Stimulated activated CD8-positive, alpha-beta memory T cell treated with anti-CD3 and anti-CD28 coated beads, Interleukin-7, amount 100 ng/mL, for 1 hour (primary cell): ENCODE measurements at places on chromosomes 11 and 22.

- DNase-seq: no peak
Observed at GRCh38 chr11:94854770-94855633, 86.8 kb downstream of the AMOTL1 start.

DNA sequence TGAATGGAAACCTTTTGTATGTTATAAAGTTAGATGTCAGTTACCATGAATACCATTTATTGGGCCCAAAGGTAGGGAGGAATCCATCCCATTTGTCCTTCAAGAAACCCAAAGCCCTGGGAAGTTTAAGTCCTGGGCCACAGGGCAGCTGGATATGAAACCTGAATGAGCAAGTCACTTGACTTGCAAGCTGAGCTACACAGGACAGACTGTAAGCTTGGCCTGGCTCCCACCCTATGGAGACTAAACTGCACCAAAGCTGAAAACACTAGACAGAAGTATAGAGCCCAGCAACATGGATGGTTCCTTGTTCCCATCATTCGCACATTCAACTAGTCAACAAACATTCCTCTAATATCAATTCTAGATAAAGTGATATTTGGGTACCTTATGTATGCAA lies 71.3 kb downstream of the KCNC1 start:
- no peak for DNase-seq

GRCh38 chr11:130451231-130452019 lies 3.0 kb downstream of the ADAMTS15 start:
- DNase-seq: no peak

DNA sequence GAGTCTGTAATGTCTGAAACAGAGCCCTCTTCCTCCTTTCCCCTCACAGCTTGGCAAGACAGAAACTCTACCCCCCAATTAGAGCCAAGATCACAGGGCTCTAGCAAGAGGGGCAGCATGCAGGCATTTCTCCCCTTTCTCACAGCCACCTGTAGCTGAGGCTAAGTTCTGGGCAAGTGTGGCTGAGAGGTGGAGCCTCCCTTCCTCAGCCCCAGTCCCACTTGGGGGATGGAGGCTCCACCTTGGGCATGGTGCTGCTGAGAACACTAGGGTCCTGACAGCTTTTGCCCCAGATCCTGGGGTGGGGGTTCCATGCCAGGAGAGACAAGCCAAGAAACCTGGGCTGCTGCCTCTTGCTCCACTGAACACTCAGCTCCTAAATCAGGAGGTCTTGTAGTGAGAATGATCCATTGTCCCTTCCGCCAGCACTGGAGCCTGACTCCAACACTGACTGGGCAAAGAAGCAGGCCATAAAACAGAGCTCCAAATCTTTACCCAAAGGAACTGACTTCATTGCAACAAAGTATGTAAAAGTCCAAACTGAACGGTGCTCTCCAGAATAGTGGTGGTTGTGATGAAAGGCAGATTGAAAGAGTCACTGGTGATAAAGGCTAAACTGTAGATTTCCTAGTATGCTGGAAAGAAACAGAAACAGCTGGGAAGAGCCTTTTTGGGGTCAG lies 25.6 kb downstream of the NARS2 start:
- DNase-seq: no peak

DNA sequence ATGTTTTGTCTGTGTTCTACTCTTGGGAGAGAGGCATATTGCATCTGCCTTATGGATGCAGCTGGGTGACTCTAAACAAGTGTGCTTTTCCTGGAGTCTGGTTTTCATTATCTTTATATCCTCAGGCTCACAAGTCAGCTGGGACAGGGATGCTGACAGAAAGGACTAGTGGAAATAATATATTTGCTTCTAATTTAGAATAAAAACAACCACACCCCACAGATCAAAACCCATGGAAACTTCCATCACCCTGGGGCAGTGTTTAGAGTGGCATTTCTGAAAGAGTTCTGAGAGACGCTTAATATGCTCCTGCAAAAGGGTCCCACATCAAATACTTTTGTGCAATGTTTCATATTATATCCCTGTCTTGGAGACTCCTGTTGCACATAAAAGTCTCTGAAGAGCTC lies 20.8 kb downstream of the KCNE3 start:
- DNase-seq: no peak

- DNase-seq: no peak
Observed at GRCh38 chr11:134417871-134418840, 6.1 kb upstream of the B3GAT1 start.

DNA sequence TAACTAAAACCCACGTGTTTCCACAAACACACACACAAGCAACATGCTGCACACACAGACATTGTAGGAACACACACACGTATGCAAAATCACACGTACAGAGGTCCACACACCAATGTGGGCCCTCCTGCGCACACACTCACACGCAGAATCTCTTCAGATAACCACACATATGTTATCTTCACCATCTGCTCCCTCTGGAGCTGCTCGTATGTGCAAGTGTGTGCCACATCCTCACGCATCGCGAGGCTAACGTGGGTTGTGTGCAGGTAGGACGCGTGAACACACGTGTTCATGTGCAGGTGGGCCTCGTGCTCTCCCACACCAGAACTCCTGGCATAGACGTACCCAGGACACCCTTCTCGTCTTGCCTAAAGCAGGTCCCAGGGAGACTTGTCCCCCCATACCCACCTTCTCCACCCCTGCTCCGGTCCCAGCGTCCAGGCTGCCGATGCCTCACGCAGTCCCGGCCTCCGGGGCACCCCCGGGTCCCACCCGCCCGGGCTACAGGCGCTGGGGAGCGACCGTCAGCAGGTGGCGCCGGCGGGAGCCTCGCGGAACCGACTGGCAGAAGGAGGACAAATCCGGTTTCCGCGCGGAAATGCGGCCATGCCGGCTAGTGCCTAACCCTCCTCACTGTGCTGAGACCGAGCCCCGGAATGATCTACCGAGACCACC lies 10.3 kb upstream of the IGSF9B start:
- peak; percentile 45 for DNase-seq

- DNase-seq: no peak
Observed at GRCh38 chr11:130477586-130478203, 29.2 kb downstream of the ADAMTS15 start.

- no peak for DNase-seq
Observed at GRCh38 chr11:96241331-96241841, 101.6 kb downstream of the MAML2 start.

DNA sequence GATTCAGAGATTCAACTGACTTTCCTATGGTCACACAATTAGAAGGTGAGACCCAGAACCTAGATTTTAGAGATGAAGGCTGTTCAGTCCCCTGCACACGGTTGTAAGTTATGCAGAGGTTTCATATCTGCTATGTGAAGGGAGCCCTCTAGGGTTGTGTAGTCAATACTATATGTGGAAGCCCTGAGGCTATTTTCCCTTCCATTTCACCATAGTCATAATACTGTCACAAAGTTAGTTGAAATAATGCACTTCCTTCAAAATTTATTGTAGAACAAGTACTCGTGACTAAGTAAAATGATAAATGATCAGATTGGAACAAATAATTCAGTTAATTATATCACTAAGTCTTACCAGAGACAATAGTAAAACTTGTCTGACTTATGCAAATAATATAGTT lies 48.8 kb downstream of the ENDOD1 start:
- no peak for DNase-seq

- DNase-seq: no peak
Observed at GRCh38 chr11:93291898-93292297, 38.6 kb upstream of the DEUP1 start.

- DNase-seq: no peak
Observed at GRCh38 chr11:35357923-35358322, 61.4 kb downstream of the SLC1A2 start.

- DNase-seq: no peak
Observed at GRCh38 chr11:123479048-123479837, 49.2 kb downstream of the GRAMD1B start.

DNA sequence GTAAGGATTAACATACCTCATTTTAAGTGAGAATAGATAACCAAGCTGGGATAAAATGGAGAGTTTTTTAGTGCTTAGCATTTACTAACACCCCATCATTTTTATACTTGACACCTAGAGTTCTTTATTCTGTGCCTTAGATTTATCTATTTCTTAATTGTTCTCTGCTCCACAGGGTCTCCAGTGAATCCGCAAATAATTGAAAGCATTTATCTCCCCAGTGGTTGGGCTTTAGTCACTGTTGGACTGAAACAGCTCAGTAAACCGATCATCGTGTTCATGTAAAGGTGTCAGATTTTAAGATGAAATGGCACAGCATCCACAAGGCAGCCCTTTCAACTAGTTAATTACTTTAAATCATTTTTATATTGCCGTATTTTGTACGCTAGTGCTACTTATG lies 17.8 kb upstream of the GRIA4 start:
- no peak for DNase-seq

DNA sequence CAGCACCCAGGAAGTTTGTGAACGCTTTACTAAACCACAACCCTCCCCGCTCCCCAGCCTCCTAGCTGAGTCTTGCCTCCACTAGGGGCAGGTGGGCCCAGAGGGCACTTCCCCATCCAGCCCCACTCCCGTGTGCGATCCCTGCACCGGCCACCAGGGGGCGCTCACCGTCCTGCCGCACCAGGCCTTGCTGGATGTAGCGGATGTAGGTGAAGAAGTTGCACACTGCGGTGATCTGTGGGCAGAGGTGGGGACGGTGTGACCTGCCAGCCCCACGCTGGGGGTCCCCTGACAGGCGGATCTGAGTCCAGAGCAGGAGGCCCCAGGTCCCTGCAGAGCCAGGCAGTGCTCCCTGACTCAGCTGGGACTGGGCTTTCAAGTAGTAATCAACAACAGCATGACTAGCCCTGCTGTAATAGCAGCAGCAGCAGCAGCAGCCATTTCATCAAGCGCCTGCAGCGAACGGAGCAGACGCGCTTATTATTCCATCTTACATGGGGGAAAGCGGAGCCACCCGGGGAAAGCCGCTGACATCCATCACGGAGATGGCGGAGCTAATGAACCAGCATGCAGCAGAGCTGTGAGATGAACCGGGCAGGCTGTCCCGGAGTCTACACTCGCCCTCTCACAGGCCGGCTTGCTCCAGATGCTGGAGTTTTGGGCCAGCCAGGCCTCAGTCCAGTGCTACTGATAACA lies 7.9 kb upstream of the FADS3 start:
- DNase-seq: peak; percentile 87

DNA sequence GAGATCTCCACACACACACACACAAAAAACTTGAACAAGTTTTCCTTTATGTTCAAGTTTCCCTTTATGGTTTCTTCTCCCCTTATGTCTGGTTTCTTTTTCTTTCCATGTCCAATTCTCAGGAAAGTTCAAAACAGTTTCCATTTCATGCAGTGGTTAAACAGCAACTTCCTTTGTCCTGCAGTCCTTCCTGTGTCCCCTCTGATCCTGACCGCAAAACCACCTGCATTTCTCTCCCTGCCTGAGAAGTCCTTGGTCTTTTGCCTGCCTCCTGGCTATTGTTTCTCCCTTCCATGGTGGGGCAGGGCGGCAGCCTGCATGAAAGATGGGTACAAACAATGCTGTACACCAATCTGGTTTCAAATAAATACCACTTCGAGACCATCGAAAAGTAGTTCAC lies 58.3 kb upstream of the SORL1 start:
- DNase-seq: no peak

DNA sequence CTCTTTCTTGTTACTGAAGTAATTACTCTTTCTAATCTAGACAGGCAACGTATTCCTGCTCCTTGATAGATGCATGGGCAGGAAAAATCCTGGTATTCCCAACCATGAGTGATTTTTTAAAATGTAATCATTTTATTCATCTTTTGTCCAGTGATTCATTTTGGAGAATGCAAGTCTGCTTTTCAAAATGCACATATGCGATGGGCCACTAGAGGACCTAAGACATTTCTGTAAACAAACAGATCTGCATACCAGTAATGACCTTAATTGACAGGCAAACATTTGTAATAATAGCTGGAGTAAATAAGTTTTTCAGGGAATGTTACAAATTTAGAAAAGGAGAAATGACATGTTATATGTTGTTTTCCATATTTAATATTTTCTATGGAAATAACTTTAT lies 1167.6 kb downstream of the JRKL start:
- no peak for DNase-seq

DNA sequence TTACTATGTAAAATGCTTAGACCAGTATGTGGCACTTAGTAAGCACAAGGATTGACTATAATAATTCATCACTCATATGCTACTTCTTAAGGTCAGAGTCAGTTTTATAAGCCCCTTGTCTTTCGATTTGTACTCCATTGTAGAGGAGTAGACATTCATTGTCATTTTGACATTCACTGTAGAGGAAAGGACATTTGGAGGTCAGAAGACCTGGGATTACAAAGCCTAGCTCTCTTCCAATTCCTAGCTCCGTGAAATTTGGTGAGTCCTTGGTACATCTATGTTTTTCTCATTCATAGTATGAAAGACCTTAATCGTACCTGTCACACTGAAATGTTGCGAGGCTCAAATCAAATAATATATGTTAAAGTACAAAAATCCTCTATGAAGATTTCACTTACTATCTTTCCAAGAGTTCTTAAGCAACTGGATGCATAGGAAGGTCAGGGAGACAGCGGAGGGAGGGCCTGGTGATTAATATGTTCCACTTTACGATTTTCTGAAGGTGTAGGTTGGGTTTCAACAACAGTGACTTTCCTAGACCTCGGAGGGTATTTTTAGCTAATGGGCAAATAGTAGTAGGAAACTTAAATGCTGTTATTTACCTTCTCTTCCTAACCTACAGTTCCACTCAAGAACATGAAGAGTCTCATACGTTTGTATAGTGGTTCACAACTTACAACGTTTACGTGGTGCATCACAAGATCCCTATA lies 1.4 kb upstream of the EMSY start:
- DNase-seq: no peak

DNA sequence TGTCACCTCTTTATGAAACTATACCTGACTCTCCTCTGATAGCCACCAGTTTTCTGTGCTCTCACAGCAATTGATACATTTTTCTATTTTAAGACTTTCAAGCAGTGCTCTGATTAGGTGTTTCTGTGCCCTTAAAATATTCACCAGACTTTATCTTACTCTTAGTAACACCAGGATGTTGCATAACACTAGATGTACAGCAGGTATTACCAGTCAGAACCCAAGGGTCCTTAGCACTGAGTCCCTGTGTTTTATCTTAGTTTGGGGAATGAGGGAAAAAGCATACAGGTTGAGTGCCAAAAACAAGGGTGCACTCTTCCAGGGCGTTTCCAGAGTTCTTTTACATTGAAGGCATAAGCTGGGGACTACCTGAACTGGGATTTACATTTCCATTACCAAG lies 51.4 kb downstream of the COPB1 start:
- no peak for DNase-seq

GRCh38 chr11:104279587-104279986 lies 115.6 kb upstream of the PDGFD start:
- DNase-seq: no peak

DNA sequence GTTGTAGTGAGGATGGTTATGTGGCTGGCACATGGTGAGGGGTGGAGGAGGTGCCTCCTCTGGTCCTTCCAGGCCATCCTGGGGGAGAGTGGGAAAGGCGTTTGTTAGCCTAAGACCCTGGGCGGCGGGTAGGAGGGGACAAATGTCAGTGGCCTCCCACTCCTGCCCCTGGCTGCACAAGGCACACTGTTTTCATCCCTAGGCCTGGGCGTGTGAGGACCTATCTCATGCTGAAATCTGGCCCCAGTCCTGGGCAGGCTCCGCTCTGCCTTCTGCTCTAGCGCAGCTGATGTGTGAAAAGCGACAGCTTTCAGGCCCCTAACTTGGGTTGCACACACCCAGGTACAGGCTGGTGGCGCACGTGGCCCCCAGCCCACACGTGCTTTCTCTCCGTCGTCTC lies 32.1 kb downstream of the DAGLA start:
- no peak for DNase-seq

GRCh38 chr22:38953577-38954413 lies 3.6 kb upstream of the APOBEC3A start:
- DNase-seq: no peak

GRCh38 chr11:109155291-109155690 lies 266.7 kb upstream of the C11orf87 start:
- DNase-seq: no peak
